NCI-H2081 (cell line): ENCODE measurements at places on chromosomes 5 and 9.

GRCh38 chr5:56313004-56313531 lies 79.9 kb upstream of the ANKRD55 start:
- DNase-seq: no peak

- no peak for DNase-seq
Measured at GRCh38 chr9:545480-545879, 296.0 kb upstream of the DMRT1 start.

DNA sequence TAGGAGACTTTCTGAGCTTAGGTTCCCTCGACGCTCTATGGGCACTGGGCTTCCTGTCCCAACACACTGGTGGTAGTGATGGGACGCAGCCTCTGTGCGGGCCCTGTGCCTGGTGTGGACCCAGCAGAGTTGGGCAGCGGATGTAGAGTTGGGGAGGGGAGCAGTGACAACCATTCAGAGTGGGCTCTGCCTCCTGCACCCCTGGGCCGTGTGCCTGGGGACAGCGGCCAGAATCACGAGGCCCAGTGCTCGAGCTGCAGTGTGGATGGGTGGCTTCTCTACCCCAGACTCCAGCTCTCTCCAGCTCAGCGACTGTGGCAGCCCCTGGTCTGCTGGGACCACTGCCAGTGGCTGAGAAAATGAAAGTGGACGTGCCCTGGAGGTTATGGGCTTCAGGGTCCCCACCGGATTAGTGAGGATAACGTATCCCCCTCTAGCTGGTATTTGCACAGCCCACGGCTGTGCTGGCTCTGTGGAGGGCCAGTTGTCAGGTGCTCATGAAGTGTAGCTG lies 18.6 kb downstream of the RXRA start:
- no peak for DNase-seq

DNA sequence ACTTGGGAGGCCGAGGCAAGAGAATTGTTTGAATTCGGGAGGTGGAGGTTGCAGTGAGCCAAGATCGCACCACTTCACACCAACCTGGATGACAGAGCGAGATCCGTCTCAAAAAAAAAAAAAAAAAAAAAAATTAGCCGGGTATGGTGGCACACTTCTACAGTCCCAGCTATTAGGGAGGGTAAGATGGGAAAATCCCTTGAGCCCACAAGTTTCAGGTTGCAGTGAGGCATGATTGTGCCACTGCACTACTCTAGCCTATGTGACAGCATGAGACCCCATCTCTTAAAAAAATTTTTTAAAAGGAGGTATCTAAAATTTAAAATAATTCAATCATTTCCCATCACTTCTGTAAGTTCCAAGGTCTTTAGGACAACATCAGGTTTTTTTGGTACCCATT lies 26.0 kb downstream of the PSIP1 start:
- no peak for DNase-seq

DNA sequence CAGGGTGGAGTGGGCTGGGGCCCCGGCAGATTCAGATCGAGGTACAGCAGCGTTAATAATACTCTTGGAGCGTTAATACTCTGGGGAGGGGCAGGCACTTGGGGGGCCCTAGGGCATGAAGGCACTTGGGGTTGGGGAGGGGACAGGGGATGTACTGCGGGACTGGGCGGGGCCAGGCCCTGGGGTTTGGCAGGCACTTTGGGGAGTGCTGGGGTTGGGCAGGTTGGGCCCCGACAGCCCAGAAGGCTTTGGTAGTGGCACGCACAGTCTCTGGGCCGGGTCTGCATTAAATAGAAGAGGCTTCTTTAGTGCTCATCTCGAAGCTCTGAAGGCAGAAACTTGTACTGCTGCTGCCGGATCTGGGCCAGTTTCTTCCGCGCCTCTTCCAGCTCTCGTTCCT lies 7.8 kb upstream of the TPM2 start:
- DNase-seq: no peak

DNA sequence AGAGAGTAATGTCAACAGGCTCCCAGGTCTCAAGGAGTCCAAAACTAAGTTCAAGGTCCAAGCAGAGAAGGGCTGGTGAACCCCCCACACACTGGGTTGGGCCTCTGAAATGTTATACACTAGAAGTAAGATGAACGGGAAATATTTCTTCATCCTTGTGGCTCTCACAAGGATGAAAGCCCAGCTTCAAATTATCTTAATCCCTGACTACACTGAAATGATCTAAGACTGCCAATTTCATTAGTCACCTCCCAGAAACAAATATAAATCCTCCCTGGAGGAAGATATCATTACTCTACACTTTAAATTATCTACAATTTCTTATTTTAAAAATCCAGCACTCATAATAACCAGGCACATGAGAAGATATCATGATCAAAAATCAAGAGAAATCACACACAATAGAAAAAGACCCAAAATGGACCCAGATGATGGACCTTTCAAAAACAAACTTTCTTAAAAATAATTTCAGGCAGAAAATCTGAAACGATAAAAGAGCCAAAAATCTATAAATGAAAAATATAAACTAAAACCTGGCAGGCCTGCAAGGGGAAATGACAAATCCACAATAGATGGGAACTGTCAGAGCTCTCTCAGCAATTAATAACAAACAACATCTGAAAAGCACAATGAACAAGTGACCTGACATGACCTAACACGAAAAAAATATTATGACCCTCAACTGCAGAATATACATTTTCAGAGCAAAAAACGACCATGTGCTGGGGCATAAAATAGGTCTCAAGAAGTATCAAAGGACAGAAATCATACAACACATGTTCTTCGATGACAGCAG lies 117.4 kb downstream of the GPR21 start:
- DNase-seq: no peak

DNA sequence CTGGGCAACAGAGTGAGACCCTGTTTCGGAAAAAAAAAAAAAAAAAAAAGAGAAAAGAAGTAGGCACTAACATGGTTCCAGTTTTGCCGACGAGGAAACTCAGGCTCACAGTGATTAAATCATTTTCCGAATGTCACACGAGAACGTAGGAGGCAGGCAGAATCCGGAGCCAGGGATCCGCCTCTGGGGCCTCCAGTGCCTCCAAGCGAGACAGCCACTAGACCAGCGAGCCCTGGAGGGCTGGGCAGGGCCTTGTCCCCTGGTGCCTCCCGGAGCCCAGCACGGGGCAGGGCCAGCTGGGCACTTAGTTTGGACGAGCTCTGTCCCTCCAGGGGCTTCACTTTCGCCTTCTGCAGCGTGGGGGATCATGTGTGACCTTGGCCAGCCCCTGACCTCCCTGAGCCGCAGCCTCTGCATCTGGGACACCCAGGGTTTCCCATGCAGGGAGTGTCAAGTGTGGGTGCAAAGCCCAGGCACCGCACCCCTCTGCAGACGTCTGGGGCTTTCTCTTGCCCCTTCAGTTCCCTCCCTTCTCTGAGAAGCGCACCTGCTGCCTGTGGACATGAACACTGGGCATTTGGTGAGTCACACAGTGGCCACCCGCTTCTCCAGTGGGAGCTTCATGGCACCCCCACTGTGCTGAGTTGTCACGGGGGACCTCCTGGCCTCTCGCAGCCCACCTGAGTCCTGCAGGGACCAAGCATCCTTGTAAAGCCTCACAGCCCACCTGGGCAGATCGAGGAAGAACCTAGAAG lies 80.3 kb downstream of the RXRA start:
- DNase-seq: no peak

DNA sequence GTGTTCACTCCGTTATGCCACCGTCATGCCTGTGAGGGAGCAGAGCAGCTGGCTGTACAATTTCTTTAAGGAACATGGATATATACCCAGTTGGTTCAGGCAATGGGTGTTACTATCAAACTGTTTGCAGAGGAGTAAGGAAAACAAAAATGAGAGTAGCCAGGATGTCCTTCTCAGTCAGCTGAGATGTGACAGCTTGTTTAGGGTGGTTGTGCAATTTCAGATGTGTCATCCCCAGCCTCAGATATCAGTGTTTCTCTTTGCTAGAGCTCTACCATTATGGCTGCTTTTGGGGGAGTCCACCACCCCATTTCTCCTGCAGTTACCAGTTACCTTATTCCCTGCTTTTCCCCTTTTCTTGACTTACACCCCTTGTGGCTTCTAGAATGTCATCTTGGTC lies 135.2 kb upstream of the SLC24A2 start:
- DNase-seq: no peak

GRCh38 chr5:96691503-96692303 lies 29.5 kb downstream of the CAST start:
- no peak for DNase-seq

GRCh38 chr5:90193185-90193822 lies 216.3 kb downstream of the CETN3 start:
- DNase-seq: no peak

DNA sequence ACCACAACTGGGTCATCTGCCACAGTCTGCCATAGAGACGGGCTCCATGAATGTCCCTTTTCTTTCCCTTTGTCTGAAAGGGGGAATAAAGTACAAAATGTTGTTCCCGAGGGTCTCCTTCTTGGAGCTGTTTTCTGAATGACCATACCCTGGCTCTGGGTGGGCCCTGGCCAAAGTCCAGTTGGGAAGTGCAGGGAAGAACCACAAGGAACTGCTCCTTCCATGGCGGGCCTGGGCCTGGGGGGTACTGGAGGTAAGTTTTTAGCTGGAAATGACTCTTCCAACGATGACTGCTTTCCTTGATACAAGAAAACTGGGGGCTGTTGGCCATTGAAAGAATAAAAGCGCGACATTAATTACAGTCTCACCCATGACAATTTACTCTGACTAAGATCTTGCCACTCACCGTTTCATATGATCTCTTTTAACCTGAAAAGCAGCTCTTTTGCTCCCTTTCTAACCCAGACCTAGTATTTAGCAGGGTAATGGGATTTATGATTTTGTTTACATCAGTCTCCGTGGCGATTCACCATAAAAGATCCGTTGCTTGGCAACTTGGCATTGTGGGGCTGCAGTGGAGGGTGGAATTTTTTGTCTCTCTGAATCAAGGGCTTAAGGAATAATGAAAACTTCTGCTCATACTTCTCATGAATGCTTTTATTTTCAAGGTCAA lies 89.2 kb upstream of the PTCH1 start:
- peak; percentile 44 for DNase-seq

GRCh38 chr9:68644831-68645230 lies 60.2 kb upstream of the PIP5K1B start:
- DNase-seq: no peak

- no peak for DNase-seq
Measured at GRCh38 chr5:91928754-91929521, 545.8 kb upstream of the ARRDC3 start.

- no peak for DNase-seq
Measured at GRCh38 chr9:92649007-92649406, 20.9 kb downstream of the IPPK start.

GRCh38 chr9:114085387-114085789 lies 7.3 kb upstream of the AMBP start:
- DNase-seq: no peak

DNA sequence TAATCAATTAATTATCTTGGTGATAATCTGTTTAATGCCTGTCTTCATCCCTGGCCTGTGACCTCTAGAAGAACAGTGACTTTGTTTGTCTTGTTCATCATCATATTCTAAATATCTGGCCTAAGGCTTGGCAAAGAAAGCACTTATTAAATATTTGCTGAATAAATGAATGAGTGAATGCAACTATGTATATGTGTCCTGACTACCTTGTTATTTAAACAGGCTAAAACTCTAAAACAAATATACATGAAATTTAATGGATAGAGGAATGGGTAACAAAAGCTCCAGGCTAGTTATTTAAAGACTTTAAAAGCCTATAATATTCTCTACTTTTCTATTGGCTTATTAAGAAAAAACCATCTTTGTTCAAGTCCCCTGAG lies 91.7 kb upstream of the CER1 start:
- no peak for DNase-seq

- DNase-seq: no peak
Measured at GRCh38 chr9:114774524-114774923, 31.3 kb downstream of the TNFSF15 start.

DNA sequence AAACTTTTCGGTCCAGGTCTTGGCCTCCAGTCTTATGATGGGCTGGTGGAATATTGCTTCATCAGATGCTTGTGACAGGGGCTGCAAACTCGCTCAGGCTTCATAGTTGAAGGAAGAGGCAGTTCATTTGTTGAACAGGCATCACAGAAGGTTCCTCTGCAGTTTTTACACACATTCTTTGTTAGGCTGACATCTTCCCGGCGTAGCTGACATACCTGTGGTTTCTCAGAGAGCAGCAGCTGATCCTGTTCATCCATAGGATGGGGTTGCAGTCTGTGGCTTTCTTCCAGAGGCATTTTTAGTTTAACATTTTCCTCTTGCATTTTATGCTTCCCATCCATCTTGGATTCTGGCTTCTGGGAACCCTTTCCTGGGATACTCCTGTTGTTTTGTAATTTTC lies 1255.2 kb downstream of the EFNA5 start:
- DNase-seq: no peak

GRCh38 chr5:9713356-9713755 lies 83.2 kb upstream of the TAS2R1 start:
- DNase-seq: peak; percentile 78

DNA sequence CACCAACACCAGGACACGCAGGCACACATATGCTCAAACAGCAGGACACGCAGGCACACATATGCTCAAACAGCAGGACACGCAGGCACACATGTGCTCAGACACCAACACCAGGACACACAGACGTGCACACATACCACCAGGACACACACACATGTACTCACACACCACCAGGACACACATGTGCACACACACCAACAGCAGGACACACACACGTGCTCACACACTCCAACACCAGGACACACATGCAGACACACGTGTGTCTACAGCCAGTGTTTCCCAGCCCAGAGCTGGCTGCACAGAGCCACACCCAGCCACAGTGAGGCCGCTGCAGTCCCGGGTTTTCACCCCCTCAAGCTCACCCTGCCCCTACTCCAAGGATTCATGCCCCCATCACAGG lies 25.0 kb upstream of the SLC12A7 start:
- no peak for DNase-seq

DNA sequence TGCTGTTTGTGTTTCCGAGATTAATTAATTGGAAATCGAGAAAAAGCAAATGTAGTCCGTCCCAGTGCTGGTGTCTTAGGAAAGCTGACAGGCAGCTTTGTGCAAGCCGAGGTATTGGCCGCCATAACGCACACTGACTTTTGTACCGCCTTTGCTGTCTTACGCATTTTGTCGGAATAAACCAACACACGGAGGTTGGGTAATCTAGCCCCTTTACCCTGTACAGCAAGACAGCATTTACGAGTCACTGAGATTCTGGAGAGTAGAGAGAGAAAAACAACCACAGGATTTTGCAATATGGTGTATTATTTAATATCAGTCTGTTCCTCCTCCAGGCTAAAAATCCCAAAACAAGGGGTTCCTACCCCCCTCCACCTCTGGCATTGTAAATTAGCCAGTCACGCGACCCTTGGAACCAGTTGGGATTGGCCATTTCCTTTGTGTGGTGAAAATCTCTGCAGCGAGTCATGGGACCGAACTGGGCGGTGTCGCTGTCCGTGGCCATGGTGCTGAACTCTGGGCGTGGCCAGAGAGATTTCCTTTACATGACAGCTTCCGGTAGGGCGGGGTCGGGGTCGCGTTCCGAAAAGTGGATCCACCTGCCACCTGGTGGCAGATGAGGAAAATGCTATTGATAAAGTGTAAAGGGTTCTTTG lies 10.3 kb upstream of the PCDHB1 start:
- DNase-seq: peak; percentile 98
